ENCODE measurements at places on chromosomes 6 and 20.

GRCh38 chr6:25360621-25361020 is 81.4 kb downstream of the CARMIL1 start:
- DNase-seq: no peak

- no peak for DNase-seq
These were observed 87.0 kb upstream of the RSPO3 start for GRCh38 chr6:127031511-127031910.

GRCh38 chr20:63378626-63379025 is 17.5 kb upstream of the CHRNA4 start:
- DNase-seq: no peak

DNA sequence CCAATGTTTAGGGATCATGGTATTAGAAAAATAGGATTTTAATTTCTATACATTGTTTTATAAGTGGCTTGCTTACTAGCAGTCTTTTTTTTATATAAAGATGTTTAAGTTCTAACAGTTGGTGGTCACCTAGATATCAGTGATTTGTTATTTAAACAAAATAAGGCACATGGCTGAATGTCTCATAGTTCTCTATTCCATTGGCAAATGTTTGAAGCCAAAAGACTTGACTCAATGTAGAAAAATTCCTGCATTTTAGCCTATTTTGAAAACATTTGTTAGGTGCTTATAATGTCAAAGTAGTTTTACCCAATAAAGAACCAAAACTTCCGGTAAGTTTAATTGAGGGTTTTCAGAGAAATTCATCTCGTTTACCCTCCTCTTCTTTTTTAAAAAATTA is 26.8 kb downstream of the MAPK14 start:
- DNase-seq: no peak

DNA sequence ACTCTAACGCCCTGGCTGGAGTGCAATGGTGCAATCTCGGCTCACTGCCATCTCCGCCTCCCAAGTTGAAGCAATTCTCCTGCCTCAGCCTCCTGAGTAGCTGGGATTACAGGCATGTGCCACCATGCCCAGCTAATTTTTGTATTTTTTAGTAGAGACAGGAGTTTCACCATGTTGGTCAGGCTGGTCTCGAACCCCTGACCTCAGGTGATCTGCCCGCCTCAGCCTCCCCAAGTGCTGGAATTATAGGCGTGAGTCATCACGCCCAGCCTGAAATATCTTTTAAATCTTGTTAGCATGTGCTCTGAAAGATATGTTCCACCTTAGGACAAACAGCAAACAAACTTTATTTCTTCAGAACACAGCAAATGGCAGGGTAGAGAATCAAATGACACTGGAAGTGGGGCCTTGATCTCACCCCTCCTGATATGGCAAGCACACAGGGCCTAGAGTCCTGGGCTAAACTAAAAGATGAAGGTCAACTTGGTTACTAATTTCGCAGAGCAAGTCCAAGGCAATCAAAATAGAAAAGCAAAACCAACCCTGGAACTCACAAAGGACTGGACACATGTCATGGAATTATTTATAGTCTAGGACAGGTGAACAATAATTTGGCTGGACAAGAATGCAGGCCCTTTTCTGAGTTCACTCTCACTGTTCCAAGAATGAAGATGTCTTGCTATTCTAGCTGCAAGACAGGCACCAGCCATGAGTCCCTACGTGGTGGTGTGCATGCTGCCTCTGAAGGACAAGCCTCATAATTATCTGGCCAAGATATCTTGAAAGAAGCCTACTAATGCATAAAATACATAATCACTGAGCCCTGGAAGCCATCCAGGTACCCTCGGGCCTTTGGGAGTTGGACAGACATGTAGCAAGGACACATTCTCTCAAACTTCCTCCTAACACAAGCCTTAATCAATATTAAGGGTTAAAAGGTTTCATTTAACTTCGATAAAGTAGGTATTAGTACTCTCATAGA is 35.6 kb downstream of the B4GALT5 start:
- DNase-seq: no peak

GRCh38 chr20:33065785-33066184 is 12.1 kb downstream of the BPIFB3 start:
- no peak for DNase-seq

DNA sequence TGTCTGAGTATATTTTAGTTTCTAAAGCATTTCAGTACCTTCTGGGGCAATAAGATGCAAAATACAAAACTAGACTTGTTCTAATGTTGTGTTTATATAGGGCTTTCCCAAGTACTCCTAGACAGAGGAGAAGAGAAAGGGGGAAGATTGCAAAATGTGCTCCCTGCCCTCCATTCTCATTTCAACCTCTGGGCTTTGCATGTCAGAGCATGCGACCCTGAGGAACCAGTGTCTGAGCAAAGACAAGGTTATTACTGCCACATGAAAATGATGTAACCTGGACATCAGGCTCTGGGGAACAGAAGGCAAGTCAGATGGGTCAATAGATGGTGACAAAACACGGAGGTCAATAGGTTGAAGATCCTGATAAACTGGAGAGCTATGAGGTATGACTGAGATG is 253.5 kb upstream of the TCF21 start:
- no peak for DNase-seq

- DNase-seq: no peak
These were observed 4.7 kb downstream of the DSN1 start for GRCh38 chr20:36768768-36769430.

DNA sequence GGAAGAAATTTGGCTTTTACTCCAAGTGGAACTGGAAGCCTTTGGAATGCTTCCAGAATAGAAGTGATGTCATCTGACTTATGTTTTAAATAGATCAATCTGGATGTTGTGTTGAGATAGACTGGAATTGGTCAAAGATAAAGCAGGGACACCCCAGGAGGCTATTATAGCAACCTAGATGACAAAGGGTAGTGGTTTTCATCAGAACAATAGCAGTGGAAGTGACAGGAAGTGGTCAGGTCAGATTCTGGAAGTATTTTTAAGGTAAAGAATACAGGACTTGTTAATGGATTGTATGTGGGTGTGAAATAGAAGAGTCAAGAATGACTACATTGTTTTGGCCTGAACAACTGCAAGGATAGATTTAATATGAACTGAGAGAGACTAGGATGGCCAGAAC is 191.4 kb downstream of the ADGRB3 start:
- DNase-seq: no peak

- DNase-seq: no peak
These were observed 530.5 kb upstream of the PTCHD4 start for GRCh38 chr6:48641544-48641943.

DNA sequence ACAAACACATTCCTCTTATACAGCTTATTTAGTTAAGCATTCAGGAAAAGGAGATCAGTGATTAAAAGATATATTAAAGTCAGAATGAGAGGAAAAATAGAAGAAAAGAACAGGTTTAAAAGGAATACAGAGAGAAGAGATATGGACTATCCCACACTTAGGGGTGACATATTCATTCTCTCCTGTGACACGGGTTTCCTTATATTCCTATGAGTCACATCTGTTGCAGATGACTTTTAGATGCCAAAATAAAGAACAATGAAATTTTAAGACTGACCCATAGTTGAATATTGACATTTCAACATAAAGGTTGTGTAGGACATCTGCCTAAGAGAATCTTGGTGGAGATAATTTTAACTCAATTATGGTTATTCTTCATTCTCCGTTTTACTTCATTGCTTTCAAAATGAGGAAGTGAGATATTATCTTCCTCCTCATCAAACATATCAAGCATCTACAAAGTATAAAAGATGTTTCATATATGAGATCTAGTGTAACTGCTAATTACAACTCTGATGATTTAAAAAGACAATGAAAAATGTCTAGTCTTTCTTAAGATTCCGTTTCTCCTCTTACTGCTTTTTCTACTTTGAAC is 1336.7 kb upstream of the CITED2 start:
- no peak for DNase-seq

DNA sequence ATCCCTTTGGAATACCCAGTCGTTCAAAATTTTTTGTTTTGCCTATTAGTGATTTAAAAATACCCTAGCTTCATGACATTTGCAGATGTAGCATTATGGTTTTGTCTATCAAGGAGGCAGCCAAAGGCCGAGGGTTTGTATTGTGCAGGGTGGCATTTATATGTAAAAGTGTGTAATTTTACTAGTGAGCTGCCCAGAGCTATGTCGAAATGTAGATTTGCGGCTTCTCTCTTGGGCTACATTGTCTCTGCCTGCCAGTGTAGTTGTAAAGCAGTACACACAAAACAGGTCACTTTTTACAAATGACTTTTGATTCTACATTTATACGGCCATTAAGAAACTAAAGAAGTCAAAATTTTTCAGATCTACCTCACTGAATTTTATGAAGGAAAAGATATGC is 87.7 kb downstream of the TSHZ2 start:
- DNase-seq: no peak

DNA sequence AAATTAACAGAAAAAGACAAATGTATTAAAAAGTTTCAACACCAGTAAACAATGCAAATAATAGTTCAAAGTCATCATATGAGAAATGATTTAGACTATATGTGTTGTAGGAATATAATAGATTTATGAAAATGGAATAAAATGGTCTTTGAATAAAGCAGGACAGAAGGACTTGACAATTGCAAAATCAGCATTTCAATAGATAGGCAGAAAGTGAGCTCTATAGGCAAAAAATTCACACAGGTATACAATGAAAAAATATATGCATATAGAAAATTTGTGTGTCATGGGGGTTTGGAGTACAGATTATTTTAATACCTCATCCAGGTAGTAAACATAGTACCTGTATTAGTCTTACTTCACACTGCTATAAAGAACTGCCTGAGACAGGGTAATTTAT is 571.1 kb upstream of the EYS start:
- no peak for DNase-seq

- DNase-seq: no peak
These were observed 7.2 kb downstream of the RING1 start for GRCh38 chr6:33215271-33216116.

DNA sequence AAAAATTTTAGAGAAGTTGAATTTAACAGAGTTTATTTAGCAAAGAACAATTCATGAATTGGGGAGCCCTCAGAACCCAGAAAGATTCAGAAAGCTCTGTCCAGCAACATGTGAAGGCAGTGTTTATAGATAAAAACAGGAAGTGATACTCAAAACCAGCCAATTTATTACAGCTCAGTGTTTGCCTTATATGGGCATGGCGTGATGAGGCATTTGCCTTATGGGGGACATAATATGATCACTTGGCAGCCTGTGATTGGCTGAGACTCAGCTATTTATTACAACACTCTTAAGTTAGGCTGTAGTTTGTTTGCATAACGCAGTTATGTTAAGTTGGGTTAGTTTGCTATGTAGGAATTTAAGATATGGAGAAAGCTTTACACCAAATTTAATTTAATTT is 11.5 kb downstream of the HLA-DPA1 start:
- no peak for DNase-seq

DNA sequence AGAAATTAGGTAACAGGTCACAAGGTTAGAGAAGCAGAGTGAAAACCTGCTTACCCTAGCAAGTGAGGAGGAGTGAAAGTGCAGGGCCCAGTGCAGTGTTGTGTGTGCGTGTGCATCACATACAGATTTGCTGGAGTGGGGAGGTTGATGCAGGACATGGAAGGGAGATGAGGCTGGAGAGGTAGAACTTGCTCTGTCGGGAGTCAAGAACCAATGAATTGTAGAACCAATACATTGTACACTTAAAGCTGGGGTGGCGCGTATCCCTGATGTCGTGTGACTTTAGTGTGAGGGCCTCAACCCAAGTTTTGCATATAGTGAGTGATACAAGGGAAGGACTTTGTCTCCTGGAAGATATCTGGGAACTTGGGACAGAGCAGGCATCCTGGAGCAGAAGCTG is 48.6 kb downstream of the JARID2 start:
- no peak for DNase-seq

- no peak for DNase-seq
These were observed 95.3 kb upstream of the SNX9 start for GRCh38 chr6:157727629-157728182.

- DNase-seq: no peak
These were observed 55.5 kb downstream of the ATP9A start for GRCh38 chr20:51712501-51713212.

GRCh38 chr6:12851123-12851695 is 134.6 kb downstream of the PHACTR1 start:
- DNase-seq: no peak

DNA sequence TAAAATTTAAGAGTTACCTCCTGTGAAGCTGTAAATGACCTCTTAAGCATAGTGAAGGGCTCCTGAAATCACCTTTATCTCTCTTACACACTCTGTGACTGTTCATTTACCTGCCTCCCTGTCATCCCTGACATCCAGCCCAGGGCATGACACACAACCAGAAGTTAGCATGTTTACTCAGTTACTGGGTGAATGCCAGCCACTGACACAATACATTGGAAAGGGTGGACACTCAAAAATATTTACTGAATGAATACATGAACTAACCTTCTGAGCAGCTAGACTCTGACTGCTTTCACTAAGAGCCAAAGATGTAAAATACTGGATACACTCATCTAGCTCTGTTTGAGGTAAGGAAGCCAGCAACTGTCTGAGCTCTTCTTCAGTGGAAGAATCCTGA is 25.3 kb downstream of the SERAC1 start:
- DNase-seq: no peak

GRCh38 chr20:24100370-24101011 is 111.9 kb upstream of the GGTLC1 start:
- no peak for DNase-seq

DNA sequence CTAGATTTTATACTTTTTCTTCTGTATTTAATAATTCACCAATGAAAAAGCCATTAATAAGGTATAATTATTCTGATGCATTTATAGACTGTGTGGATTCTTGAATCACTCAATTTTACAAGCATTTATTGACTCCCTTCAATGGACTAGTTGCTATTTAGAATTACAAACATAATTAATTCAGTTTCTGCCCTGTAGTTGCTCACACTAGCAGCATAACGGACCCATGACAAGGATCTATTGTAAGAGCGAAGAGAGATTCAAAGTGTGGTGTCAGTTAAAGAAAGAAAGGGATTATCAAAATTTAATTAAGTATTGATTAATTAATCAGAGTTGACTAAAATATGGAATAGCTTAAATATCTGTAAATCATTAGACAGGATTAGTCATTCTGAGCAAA is 602.6 kb upstream of the PTCHD4 start:
- no peak for DNase-seq

DNA sequence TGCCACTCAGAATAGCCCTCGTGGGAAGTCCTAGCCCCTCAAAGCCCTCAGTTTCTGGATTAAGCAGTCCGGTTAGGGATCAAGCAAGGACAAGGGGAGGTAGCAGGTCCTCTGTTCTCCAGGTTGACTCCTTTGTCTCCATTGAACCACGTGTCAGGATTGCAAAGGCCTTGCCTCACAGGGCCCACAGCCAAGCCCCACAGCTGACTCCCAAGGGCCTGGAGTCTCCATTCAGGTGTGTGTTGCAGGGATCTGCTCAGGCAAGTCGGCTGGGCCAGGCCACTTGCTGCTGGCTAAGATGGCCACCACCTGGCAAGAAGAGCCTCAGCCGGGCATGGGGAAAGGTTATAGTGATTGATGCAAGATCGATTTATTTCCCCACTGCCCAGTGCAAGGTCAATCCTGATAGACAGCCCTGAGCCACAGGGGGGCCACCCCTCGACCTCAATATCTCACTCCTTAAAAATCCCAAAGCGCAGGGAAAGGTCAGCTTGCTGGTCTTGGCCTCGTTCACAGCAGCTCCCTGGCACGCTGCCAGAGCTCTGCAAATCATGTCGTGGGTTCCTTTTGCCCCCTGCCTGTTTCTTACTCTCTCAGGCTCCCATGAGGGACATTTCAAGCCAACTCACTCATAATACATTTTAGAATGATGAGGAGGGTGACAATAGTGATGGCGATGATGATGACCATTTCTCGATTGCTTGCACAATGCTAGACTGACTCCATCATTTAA is 75.9 kb downstream of the EDN3 start:
- no peak for DNase-seq

All from stimulated activated CD4-positive, alpha-beta T cell treated with anti-CD3 and anti-CD28 coated beads, Interleukin-15, amount 100 ng/mL, for 1 hour (primary cell).